Stimulated activated CD4-positive, alpha-beta T cell treated with anti-CD3 and anti-CD28 coated beads, TNF-alpha, amount 100 ng/mL, for 1 hour (primary cell): ENCODE measurements at places on chromosomes 3 and 15.

DNA sequence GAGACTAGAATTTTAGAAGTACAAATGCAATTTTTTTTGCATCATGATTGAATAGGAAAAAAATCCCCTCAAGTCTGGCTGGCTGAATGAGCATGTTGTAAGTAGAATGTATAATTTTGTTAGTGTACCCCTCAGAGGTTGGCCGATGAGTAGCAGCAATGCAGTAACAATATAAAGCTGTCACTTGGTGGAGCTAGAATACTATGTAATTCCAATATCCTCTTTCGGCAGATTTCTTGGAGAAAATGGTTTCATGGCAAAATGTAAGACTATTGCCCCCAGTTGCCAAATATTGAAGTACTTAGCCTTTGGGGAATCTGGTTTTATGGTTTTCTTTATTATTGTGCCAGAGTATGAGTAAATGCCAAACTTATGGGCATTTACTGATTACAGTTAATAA is 39.8 kb upstream of the SGO1 start:
- no peak for DNase-seq

- DNase-seq, result no peak
These were observed 56.9 kb upstream of the GOLGA6L2 start for GRCh38 chr15:23503980-23504379.

- DNase-seq, result no peak
These were observed 41.4 kb downstream of the EOMES start for GRCh38 chr3:27680517-27681246.

GRCh38 chr3:60142009-60142408 is 1092.2 kb upstream of the CFAP20DC start:
- no peak for DNase-seq

DNA sequence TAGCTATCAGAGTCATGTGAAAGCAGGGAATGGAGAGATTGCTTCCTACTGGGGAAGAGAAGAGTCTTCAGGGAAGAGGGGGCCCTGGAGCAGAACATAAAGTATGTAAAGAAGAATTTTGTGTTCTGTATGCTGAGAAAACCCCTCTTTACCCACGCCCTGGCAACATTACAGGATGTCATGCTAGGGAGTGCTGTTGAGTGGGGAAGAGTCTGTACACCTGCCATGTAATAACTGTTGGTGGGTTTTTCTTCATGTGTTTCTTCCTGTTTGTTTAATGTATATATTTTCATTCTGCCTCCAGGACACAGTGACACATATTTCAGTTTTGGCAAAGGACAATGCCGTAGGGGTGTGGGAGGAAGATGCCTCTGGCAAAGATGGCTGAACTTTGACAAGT is 122.8 kb upstream of the LPP start:
- DNase-seq, result no peak
